ENCODE measurements at places on chromosomes 12 and 14. TPM values are rescaled to one million over a fixed set of nuclear protein-coding genes. Genes with fewer than 3 reads are reported as not detected.

The GOLGA3 gene
- polyA plus RNA-seq, result 18.1 TPM

GRCh38 chr12:3744229-3744901, 8.5 kb downstream of the CRACR2A start:
- peak overlapping the region; percentile 26 for H3K27ac ChIP-seq
- H3K36me3 ChIP-seq, result peaks cover 21% of the 10 kb centered on the region
- H3K4me3 ChIP-seq, result no peak overlapping the region

The APOLD1 gene
- 1.4 TPM for polyA plus RNA-seq

GRCh38 chr12:23944067-23944466, 5.4 kb downstream of the SOX5 start:
- H3K4me3 ChIP-seq, result no peak overlapping the region
- DNase-seq, result no peak
- no peaks in the 10 kb centered on the region for H3K36me3 ChIP-seq
- no peak overlapping the region for H3K27ac ChIP-seq

GRCh38 chr14:79294499-79294898, 916.8 kb downstream of the DIO2 start:
- no peaks in the 10 kb centered on the region for H3K4me1 ChIP-seq
- no peak overlapping the region for H3K4me3 ChIP-seq
- no peaks in the 10 kb centered on the region for H3K36me3 ChIP-seq
- no peak overlapping the region for H3K27ac ChIP-seq
- no peaks in the 10 kb centered on the region for H3K27me3 ChIP-seq

GRCh38 chr14:93967637-93968250, 8.6 kb downstream of the ASB2 start:
- no peak overlapping the region for H3K4me3 ChIP-seq
- peaks cover 33% of the 10 kb centered on the region for H3K4me1 ChIP-seq
- no peak overlapping the region for H3K27ac ChIP-seq
- DNase-seq, result no peak
- H3K36me3 ChIP-seq, result no peaks in the 10 kb centered on the region
- no peaks in the 10 kb centered on the region for H3K27me3 ChIP-seq

DNA sequence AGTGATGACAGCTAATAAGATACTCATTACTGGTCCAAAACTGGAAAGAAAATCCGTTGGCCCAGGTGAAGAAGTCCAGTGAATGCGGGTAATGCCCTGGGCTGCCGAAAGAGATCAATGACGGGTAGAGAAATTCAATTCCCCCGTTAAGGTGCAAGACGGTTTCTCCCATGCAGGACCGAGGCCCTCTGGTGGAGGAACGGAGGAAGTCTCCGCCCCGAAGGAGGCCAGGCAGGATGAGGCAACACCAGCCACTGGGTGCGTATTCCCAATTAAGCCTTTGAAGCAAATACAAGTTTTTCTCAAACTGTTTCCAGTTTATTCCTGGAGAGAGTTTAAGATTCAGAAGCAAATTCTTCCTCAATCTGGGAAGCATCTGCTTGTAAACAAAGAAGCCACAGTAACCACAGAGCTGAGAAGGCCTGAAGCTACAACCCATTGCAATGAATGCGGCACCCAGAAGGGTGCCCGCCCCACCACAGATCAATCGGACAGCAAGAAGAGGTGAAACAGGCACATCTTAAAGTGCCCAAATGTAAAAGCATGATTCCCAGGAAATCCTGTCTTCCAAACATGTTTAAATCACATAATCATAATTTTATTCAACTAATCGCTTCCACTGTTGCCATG, 118.5 kb downstream of the TTC7B start:
- no peak overlapping the region for H3K4me3 ChIP-seq
- H3K36me3 ChIP-seq, result no peaks in the 10 kb centered on the region
- peak; percentile 55 for DNase-seq
- peaks cover 4% of the 10 kb centered on the region for H3K4me1 ChIP-seq

The LYSET gene
- polyA plus RNA-seq, result 33.8 TPM

GRCh38 chr14:73771848-73772638, 57.9 kb upstream of the PNMA1 start:
- DNase-seq, result peak; percentile 72
- H3K4me3 ChIP-seq, result peak overlapping the region; percentile 71
- H3K4me1 ChIP-seq, result peaks cover 65% of the 10 kb centered on the region
- H3K36me3 ChIP-seq, result no peaks in the 10 kb centered on the region
- H3K27ac ChIP-seq, result peak overlapping the region; percentile 92

DNA sequence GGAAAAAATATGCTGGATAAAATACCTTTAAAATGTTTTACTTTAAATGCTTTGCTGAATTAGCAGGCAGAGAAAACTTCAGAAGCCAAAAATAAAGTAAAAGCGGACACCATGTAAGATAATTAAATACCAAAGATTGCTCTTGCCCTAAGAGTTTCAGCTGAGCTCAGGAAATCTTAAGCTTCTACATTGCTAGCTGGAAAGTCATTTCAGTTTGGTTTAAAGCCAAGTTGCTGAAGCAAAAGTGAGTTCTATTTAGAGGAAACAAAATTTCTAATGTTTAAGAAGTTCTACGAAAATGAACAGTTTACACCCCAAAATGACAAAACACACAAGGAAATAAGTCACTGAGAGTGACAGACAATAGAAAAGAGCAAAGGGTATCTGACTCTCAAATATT, 310.0 kb downstream of the ADAMTS20 start:
- H3K27ac ChIP-seq, result no peak overlapping the region
- no peaks in the 10 kb centered on the region for H3K4me1 ChIP-seq
- no peak for DNase-seq
- H3K36me3 ChIP-seq, result no peaks in the 10 kb centered on the region

DNA sequence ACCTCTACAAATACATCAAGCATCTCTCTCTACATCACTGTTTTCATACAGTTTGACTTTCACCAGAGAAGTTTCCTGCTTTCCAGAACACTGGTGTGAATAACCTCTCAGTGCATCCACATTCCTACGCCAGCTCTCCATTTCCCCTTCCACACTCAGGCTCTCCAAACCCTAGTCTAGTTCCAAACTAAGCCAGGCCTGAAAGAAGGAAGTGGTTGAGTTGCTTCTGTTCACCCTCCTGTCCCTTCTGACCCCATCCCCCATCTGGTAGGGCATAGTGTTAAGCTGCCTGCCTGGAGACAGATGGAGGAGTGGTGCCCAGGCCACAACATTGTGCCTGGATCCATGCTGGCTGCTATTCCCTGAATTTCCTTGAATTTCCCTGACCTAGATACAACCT, 132.4 kb downstream of the GPR65 start:
- H3K27ac ChIP-seq, result no peak overlapping the region
- H3K4me3 ChIP-seq, result no peak overlapping the region
- H3K27me3 ChIP-seq, result no peaks in the 10 kb centered on the region
- H3K4me1 ChIP-seq, result peaks cover 3% of the 10 kb centered on the region
- DNase-seq, result no peak

DNA sequence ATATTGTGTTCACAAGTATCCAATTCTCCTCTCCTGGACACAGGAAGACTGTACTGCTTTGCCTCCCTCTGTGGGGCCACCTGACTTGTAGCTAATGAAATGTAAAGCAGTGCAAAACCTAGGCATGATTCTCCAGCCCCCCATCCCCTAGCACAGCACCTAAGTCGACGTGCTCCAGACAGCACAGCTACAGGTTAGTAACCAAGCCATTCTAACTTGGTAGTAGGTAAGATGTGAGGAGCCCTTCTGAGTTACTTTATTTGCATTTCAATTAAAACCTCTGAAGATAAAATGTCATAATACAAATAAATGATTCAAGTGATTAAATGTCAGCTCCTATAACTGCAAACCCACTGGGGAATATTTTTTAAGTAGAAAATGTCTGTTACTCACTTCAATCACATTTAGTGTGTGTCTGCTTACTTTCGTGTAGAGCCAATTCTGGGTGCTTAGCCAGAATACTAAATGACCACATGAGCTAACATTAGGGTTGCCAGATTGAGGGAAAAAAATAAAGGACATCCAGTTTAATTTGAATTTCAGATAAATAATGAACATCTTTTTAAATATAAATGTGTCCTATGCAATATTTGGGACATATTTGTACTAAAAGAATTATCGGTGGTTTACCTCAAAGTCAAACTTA, 64.8 kb upstream of the HIF1A start:
- DNase-seq, result no peak
- peaks cover 4% of the 10 kb centered on the region for H3K4me1 ChIP-seq
- peaks cover 3% of the 10 kb centered on the region for H3K36me3 ChIP-seq
- no peak overlapping the region for H3K27ac ChIP-seq
- no peak overlapping the region for H3K4me3 ChIP-seq

DNA sequence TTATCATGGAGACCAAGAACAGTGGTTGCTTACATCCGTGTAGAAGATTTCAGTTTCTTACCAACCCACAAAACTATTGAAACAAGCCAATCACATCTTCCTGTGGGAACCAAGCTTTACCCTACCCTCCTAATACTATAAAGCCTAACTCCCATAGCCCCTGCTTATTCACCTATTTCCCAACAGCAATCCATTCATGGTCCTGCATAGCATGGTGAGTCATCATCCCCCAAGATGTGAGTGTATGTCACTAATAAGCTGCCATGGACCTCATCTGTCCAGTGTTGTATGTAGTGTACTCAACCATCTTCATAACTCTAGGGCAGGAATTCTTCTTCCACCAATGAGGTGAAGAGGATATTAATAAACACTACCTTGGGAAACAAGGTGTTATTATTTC, 1620.4 kb upstream of the FLRT2 start:
- H3K36me3 ChIP-seq, result no peaks in the 10 kb centered on the region
- no peak overlapping the region for H3K27ac ChIP-seq
- DNase-seq, result no peak
- no peaks in the 10 kb centered on the region for H3K27me3 ChIP-seq
- no peak overlapping the region for H3K4me3 ChIP-seq
- H3K4me1 ChIP-seq, result no peaks in the 10 kb centered on the region

DNA sequence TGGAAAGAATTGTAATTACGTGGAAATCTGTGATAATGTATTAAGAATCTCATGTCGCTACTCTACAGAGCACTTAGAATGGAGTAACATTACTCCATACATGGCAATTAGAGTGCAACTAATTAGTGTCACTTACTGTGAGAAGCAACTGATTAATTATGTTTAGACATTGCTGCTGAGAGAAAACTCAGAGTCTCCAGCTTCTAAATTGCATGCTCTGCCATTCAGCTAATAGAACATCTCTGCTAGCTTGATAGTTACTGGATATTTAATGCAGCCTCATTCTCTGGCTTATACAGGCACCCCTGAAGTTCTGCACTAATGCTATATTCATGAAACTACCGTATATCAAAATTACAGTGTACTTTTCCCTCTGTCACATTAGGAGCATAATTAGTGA, 338.4 kb downstream of the ADAMTS20 start:
- no peak for DNase-seq
- no peaks in the 10 kb centered on the region for H3K27me3 ChIP-seq

GRCh38 chr14:103597623-103598377, 31.2 kb upstream of the KLC1 start:
- no peaks in the 10 kb centered on the region for H3K36me3 ChIP-seq
- no peak for DNase-seq
- no peaks in the 10 kb centered on the region for H3K27me3 ChIP-seq
- no peak overlapping the region for H3K4me3 ChIP-seq

GRCh38 chr14:55103005-55103640, 25.9 kb upstream of the LGALS3 start:
- no peaks in the 10 kb centered on the region for H3K27me3 ChIP-seq
- peaks cover 6% of the 10 kb centered on the region for H3K36me3 ChIP-seq
- peak overlapping the region; percentile 17 for H3K4me3 ChIP-seq
- peak; percentile 28 for DNase-seq
- H3K27ac ChIP-seq, result peak overlapping the region; percentile 95

DNA sequence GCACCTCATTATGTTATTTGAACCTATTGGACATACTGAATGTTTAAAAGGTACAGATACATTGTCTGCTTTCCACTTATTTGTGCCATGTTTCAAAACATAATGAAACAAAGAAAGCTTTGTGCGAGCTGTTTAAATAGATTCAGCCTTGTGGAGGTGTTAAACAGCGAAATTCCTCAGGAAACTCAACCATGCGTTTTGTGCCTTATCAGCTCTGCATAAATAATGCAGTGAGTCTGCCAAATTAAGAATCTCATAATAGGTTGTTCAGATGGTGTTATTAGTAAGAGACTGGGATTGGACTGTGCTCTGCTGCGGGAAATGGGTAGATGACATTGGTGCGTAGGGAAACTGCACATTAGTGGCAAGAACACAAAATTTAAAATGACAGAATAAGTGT, 163.7 kb upstream of the CLEC14A start:
- no peak overlapping the region for H3K4me3 ChIP-seq
- DNase-seq, result no peak
- H3K27me3 ChIP-seq, result no peaks in the 10 kb centered on the region
- no peaks in the 10 kb centered on the region for H3K4me1 ChIP-seq

GRCh38 chr12:69331909-69332684, 16.1 kb upstream of the LYZ start:
- no peaks in the 10 kb centered on the region for H3K27me3 ChIP-seq
- peaks cover 24% of the 10 kb centered on the region for H3K4me1 ChIP-seq
- no peaks in the 10 kb centered on the region for H3K36me3 ChIP-seq
- no peak for DNase-seq

The CLEC1B gene
- not detected for polyA plus RNA-seq

DNA sequence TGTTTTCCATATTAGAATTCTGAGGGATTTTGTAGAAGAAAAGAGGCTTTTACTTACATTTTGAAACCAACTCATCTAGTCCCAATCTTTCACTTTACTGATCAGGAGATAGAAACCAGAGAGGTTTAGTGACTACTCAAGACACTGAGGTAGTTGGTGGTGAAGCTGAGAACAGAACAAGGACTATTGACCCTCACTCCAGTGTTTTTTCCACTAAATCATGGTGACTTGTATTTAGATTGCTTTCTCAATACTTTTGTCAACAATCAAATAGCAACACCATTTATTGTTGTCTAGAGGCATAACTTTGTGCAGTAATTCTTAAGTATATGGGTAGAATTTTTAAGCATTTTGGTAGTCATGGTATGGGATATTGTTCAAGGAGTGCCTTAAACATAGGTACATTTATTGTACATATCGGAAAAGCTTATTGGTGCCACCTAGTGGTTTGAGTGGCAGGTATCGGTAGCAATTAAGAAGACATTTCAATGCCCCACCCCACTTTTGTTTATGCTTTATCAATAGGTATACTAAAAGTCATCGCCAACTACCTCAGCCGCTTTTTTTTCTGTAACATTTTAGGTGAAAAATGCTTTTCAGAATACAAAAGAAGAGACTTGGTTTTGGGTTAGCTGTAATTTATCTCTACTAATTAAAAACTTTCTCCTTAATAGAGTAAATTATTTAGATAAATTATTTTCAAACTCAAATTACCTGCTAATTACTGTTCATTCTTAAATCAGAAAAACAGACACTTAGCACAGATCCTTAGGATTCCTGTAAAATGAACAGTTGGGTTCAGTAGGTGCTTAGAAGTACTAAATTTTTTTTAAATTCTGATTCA, 47.3 kb upstream of the PAWR start:
- peaks cover 6% of the 10 kb centered on the region for H3K27me3 ChIP-seq
- no peaks in the 10 kb centered on the region for H3K36me3 ChIP-seq
- peak; percentile 6 for DNase-seq

- no peaks in the 10 kb centered on the region for H3K27me3 ChIP-seq
- DNase-seq, result no peak
- peaks cover 94% of the 10 kb centered on the region for H3K4me1 ChIP-seq
- peaks cover 2% of the 10 kb centered on the region for H3K36me3 ChIP-seq
- peak overlapping the region; percentile 95 for H3K27ac ChIP-seq
- H3K4me3 ChIP-seq, result peak overlapping the region; percentile 37
These were observed 114.4 kb downstream of the PRKCH start for GRCh38 chr14:61435563-61436337.

- H3K4me1 ChIP-seq, result no peaks in the 10 kb centered on the region
- no peak for DNase-seq
- H3K27me3 ChIP-seq, result no peaks in the 10 kb centered on the region
- H3K4me3 ChIP-seq, result no peak overlapping the region
- H3K36me3 ChIP-seq, result peaks cover 19% of the 10 kb centered on the region
These were observed 33.3 kb downstream of the SUPT16H start for GRCh38 chr14:21350539-21350938.

The RD3L gene
- polyA plus RNA-seq, result not detected

- no peaks in the 10 kb centered on the region for H3K36me3 ChIP-seq
- H3K4me3 ChIP-seq, result peak overlapping the region; percentile 46
- H3K27me3 ChIP-seq, result no peaks in the 10 kb centered on the region
These were observed 11.1 kb upstream of the NINJ2 start for GRCh38 chr12:674272-674781.

The ARHGEF25 gene
- not detected for polyA plus RNA-seq
